ENCODE measurements at places on chromosomes 5 and 9.

DNA sequence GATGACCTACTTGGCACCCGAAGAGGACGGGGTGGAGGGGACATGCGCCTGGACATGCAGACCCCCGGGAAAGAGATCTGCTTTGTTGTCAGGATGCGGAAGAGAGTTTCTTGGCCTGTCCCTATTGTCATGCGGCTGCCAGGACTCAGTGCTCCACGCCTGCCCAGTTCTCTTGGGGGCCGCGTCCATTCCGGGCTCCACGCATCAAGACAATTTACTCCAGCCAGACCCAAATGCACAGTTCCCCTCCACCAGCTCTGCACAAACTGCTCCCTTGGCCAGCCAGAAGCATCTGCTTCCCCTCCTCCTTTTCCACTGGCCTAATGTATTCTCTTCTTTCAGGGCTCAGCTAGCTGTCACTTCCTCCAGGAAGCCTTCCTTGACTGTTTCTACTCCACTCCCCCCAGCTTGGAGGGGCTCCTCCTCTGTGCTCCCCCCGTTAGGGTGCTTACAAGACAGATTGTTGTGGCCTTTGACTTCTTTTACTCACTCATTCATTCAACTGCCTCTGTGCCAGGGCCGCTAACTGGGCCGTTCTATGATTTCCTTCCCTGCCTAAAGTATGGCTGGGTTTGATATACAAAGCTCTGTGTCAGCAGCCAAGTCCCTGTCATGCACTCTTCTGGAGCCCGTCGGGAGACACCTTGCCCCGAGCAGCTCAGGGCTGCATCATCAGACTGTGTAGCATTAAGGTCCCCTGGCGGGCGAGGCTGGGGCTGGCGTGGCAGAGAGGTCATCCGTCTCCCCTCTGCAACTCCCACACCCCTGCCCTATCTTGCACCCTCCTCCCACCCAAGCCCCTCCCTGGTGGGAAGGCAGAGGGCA is 6.6 kb downstream of the FIBCD1 start:
- DNase-seq = peak; percentile 61

- DNase-seq = peak; percentile 28
Measured at GRCh38 chr5:127228540-127229184, 61.9 kb upstream of the MEGF10 start.

DNA sequence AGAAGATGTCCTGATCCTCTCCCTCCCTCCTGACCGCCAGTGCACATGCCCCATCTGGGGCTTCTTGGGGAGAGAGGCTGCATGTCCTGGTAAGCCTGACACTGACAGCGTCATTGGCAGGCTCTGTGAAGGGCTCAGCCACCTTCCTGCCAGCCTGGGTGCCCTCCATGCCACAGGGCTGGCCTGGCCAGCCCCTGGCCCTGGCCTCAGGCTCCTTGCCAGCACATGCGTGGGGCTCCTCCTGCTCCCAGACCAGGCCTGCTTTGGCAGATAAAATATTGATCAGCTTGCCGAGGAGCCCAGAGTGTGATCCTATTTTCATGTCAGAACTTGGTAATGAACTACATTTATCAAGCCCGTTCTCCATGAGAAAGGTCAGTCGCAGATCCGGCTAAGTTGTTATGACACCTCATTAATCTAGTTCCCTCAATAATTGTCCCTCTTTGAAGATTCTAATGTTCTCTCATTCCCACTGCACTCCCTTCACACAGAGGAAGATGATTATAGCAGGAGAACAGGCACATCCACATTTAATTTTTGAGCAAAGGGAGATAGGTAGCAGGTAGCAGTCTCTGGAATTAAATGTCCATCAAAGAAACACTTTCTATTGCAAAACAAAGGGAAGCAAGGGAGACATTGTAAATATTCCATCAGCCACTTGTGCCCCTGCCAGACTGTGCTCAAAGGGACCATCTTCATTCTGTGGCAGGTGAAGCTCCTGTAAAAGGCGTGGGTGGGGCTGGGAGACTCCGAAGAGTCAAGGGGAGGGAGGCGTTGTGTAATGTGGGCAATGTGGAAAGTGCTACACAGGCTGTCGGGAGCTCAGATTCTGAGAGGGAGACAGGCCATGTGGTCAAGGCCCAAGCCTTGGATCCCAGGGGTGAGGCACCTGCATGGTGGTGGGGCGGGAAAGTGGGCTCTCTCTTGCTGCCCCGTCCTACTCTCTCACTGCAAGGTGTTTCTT is 272.0 kb downstream of the HSPA4 start:
- no peak for DNase-seq

GRCh38 chr5:153780876-153781705 is 257.6 kb downstream of the FAM114A2 start:
- no peak for DNase-seq

DNA sequence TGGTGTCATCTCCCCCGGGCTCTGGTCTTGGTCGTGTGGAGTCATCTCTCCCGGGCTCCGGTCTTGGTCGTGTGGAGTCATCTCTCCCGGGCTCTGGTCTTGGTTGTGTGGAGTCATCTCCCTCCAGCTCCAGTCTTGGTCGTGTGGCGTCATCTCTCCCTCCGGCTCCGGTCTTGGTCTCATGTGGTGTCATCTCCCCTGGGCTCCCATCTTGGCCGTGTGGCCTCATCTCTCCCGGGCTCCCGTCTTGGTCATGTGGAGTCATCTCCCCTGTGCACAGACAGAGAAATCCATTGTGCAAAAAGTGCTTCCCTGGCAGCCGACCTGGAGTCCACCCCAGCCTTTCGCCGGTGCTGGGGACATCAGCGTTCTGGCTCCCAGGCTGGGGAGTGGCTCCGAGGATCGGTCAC is 91.1 kb upstream of the CACNA1B start:
- DNase-seq = no peak

GRCh38 chr5:139190125-139190524 is 8.0 kb downstream of the SIL1 start:
- no peak for DNase-seq

DNA sequence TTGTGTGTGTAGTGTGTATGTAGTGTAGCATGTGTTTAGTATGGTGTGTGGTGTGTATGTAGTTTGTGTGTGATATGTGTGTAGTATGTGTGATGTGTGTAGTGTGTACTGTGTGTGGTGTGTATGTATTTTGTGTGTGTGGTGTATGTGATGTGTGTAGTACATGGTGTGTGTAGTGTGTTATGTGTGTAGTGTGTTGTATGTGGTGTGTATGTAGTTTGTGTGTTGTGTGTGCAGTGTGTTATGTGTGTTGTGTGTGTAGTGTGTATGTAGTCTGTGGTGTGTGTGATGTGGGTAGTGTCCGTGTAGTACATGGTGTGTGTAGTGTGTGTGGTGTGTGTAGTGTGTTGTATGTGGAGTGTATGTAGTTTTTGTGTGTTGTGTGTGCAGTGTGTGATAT is 40.0 kb downstream of the SYK start:
- DNase-seq = no peak

DNA sequence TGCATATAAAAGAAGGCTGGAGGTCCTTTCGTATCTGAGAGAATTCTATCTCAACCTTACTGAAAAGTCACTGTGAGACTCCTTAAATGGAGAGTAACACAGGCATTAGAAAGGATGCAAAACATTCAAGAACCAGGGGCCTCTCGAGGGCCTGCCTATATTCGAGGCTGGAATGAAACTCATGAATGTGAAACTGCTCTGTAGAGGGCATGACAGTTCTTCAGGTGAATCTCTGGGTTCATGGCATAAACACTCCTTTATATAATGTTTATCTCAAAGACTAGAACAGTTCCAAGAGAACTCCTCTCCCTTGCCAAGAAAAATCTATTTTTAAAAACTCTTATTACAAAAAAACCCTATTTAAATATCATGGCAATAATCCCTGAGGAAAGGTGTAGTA is 113.9 kb downstream of the SEC61B start:
- DNase-seq = no peak

- DNase-seq = peak; percentile 27
Measured at GRCh38 chr5:82111191-82111590, 139.4 kb downstream of the ATG10 start.

GRCh38 chr9:86807367-86807976 is 139.8 kb downstream of the GAS1 start:
- no peak for DNase-seq

DNA sequence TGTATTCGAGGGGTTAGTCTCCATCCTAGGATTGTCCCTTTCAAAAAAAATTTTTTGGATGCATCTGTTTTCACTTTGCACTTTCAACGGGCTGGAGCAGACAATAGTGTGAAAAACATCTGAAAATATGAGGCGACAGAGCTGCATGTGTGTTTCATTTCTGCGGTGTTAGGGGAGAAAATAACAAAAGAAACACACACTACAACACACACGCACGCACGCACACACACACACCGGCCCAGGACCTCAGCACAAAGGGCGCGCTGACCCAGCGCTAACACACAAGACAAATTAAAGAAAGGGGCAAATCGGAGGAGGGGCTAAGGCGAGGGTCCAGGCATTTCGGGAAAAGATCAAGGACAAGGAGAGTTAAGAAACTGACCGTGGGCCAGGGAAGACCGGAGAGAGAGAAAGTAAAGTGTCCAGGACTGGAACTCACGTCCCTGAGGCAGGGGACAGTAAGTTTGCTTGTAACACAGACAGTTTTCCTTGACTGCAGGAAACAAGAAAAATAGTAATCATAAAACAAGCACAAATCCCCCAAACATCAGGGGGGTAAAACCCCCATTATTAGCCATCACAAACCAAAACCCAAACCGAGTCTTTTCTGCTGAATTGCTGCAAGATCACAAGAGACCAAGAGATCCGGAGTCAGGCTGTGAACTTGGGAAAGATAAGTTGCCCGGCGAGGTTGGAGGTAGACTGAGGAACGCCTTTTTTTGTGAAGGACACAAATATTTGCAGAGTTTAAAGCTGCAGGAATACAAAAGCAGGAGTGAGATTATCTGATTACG is 302.1 kb downstream of the PARP8 start:
- no peak for DNase-seq

DNA sequence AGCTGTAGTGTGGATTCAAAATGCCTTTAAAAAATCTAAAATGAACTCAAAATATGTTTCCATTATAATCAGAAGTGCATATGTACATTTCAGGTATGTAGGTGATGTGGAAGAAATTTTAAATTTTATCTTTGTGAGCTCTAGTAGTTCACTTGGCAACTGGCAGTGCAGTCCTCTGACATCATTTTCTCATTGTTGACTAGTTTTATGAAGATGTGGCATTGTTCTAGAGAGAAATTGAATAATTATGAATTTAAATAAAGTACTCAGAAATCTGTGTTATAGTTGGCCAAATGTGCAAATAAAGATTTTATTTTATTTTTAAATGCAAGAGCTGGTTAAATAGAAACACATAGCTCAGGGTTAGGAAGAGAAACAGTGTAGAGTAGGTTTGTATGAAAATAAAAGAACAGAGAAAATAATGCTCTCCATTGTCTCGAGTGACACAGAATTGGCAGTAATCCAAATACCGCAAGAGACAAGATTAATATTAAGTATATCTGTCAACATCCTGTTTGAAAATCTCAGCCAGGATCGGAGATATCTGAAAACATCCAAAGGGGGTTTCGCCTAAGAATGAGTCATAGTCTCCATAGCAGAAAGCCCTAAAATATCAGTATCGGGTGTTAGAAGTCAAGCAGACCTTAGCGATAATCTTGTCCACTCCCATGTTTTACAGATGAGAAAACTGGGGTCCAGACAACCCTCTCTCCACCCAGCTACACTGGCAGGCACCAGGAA is 189.4 kb downstream of the CCDC192 start:
- no peak for DNase-seq

DNA sequence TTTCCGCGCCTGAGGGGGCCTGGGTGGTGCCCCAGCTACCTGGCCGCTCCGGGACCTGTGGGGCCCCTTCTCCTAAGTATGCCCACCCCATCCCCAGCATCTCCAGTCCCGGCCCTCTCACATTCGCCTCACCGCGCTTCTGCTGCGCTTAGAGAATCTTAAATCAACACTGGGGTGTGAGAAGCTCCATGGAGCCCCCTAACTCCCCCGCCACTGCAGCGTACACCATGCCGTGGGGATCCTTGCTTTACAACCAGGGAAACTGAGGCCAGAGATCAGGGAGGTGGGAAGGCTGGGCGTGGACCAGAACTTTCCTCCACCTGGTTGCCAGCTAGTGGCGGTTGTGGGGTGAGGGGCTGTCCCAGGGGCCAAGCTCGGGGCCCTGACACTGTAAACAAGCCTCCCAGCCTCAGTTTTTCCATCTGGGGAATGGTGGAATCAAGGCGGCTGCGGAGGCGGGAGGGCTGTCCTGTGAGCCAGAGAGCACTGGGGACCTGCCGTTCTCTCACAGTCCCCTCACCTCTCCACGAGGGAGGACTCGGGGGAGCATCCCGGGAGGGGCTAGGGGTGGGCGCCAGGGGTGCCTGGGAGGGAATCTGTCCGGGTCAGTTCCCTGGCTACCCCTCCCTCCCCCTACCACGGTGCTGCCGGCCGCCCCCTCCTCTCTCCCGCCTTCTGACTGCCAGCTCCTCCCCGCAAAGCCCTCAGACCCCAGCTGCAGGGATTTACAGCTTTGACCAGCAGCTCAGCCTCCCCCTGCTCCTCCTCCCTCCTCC is 161.2 kb downstream of the C9orf50 start:
- DNase-seq = no peak

DNA sequence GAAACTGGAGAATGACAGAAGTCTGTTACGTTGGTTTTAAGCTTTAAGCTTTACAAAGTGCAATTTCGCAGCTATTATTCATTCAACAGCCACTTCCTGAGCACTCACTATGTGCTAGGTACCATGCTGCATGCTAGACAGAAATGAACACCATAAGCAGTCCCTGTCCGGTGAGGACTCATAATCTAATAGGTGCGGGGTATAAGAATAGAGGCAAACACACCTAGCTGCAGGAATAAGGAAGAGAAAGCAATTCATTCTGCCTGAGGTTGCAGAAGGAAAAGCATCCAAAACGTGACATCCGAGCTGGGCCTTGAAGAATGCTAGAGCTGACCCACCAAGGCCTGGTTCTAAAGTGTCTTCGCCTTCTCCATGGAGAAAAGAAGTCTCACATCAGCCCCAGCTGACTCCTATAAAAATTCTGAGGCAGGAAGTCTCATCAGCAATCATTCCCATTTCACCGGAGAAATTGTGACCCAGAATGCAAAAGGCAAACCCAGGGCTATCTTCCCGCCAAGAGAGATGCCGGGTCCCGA is 542 bp downstream of the FKBP15 start:
- no peak for DNase-seq

- DNase-seq = no peak
Measured at GRCh38 chr5:6482735-6483134, 34.1 kb downstream of the UBE2QL1 start.

DNA sequence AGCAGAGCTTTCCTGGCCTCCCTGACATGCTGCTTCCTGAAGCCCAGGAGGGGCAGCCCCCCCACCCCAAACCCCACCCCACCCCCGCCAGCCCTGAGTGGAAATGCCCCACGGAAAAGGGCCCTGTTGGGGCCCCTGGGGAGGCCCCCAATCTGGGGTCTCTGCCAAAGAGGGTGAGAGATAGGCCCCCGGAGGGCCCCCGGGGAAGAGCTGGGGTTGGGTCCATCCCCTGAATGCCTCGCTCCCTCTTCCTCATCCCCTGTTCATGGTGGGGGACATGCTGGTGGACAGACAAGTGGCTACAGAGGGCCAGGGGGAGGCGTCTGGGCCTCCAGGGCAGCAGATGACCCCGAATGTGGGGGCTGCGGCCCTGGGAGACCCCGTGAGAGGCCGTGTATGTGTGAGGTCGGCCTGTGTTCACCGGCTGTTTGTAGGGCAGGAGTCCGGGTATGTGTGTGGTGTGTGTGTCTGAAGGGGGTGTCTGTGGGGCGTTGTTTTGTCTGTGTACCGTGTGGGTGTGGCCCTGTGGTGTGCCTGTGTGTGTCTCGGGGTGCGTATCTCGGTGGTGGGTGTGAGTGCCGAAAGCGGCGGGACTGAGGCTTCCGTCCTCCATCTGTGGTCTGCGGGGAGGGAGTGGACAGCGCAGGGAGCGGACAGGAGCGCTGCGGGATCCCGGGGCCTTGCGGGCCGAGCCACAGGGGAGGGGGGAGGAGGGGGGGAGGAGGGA is 11.3 kb downstream of the C9orf50 start:
- peak; percentile 84 for DNase-seq

Data from K562 (cell line).